ENCODE measurements at places on chromosomes 3 and 15.

DNA sequence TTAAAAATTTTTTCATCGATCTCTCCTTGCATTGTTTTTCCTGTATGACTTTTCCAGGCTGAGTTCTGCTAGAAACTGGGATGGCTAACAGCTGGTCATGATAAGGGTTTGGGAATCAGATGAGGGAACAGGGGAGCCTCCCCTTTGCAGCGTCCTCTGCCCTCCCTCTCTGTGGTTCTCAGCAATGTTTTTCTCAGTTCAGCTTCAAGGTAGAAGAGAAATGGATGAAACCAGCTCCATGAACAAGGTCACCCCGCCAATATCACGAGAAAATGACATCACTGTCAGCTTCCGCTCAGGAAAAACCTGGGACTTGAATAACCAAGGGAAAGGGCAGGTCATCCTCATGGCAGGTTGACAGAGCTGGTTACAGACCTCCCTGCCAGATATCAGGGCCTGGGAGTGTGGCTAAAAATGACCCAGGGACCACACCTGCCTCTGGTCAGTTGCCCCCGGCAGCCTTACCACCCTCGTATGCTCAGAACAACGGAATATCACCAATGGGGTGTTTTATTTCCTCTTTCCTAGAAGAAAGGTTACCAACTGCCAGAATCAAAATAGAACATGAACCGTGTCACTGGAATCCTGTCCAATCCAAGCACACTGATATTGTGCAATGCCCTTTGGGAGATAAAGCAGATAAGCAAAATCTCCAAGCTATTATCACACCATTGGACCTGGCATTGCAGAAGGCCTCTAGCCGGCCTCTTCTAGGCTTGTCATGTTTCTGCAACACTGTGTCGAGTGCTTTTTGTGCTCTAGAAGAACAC lies 26.1 kb downstream of the LSM3 start:
- DNase-seq: no peak

- DNase-seq: no peak
These were observed 226.1 kb upstream of the UBE2E2 start for GRCh38 chr3:22977042-22977441.

DNA sequence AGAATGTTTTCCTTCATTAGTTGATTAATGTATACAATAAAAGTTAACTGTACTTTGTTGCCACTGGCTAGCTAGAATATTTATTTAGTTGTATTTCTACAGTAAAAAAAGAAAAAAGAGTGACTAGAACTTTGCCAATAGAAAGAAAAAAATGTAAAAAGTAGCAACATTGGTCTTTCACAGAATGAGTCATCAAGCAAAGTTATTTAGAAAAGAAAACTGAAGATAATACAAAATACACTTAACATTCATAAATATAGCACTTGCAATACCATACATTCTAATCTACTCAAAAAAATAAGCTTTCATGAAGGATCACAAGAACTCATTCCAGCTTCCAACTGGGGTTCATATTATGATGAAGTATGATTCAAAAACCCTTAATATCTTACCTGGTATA lies 83.4 kb downstream of the AQR start:
- no peak for DNase-seq

GRCh38 chr15:64182859-64183370 lies 20.1 kb upstream of the PPIB start:
- no peak for DNase-seq

Measured in CD4-positive, alpha-beta T cell treated with Interleukin-2 at 100 ng/mL for 4 hours (primary cell).